ENCODE measurements at places on chromosomes 3 and 15.

DNA sequence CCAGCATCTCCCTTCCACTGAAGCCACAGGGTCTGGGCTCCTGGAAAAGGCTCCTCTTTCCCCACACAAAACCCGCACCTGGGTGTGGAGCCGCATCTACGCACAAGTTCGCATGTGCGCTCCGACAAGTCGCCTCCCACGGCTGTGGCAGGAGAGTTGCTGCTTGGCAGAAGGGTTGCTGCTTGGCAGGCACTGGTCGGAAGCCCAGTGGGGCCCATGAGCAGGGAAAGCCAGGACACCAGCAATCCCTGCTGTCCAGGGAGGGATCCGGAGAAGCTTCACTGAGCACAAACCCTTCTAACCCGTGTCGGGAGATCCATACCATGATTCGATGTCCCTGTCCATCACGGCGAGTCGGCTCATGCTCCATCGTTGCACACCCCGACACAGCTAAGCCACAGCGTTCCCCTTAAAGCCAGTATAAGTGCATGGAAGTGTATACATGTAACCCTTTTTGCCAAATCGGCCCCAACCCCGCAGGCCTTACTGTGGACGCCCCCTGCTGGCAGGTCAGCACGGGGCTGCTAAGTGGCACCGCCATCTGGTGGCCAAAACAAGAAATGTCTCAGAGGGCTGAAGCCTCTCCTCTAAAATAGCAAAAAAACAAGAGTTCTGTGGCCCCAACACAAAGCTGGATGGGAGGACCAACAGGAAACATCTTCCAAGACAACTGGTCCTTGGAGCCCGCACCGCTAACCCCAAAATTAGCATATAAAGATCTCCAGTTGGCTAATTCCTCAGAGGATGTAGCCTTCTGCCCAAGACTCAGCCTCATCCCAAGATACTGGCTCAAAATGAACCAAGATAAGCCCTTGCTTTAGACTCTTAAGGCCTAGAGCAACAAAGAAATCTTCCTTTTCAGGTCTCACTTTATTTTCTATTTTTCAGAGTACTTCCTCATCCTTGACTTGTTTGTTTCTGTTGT is 8.3 kb downstream of the ANKRD63 start:
- DNase-seq, result peak; percentile 76

- DNase-seq, result no peak
Observed at GRCh38 chr3:32882189-32882588, 64.4 kb downstream of the TRIM71 start.

- DNase-seq, result no peak
Observed at GRCh38 chr3:19074257-19074900, 73.9 kb upstream of the KCNH8 start.

DNA sequence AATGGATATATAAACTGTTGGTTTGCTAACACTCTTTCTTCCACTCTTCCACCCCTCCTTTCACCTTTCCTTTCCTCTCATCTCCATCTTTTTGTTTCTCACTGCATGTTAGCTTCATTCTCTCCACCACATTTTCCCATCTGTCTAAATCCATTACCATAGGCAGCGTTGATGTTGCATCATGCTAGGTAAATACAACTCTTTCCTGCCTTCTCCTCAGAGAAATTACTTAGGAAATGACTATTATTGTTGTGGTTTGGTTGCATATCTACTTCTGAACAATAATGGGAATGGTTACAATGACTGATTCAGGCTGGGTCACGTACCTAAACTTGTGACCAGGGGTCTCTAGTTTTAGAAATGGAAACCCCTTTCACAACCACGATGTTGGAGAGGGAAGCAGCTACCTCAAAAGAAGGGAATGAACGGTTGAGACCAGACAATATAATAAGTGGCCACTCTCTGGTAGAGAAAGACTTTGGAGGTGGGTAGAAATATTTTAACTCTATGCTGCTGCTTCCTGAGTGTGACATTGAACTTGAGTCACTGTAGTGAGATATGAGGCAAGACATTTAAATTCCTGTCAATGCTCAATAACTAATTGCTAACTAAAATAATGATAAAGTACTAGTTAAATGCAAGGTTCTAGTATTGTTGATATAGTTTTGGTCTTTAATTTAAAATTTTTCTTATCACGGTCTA is 314.1 kb upstream of the TGFBR2 start:
- no peak for DNase-seq

- no peak for DNase-seq
Observed at GRCh38 chr15:28894631-28895030, 8.9 kb downstream of the APBA2 start.

DNA sequence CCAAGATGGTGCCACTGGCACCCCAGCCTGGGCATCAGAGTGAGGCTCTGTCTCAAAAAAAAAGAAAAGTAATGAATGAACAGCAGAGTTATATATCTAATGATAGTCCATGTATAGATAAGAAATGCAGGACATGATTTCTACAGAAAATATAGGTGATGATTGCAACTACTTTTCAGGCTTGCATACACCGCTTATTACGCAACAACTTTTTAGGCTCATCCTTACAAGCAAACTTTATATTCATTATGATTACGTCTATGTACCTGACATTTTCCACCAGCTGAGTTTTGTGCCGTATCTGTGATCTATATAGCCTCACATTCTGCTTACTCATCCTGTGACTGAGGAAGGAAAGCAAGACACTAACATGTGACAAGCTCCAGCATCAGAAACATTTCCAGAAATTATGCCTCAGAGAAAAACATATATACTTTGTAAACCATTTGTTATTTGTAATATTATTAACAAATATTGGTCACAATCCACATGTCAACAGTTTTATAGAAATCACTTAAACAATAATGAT is 906.3 kb downstream of the ZPLD1 start:
- DNase-seq, result no peak

- DNase-seq, result no peak
Observed at GRCh38 chr3:2523281-2523836, 424.7 kb downstream of the CNTN4 start.

- DNase-seq, result no peak
Observed at GRCh38 chr3:157375342-157375986, 61.2 kb upstream of the PTX3 start.

- DNase-seq, result no peak
Observed at GRCh38 chr15:45101749-45102148, 12.2 kb downstream of the DUOX2 start.

DNA sequence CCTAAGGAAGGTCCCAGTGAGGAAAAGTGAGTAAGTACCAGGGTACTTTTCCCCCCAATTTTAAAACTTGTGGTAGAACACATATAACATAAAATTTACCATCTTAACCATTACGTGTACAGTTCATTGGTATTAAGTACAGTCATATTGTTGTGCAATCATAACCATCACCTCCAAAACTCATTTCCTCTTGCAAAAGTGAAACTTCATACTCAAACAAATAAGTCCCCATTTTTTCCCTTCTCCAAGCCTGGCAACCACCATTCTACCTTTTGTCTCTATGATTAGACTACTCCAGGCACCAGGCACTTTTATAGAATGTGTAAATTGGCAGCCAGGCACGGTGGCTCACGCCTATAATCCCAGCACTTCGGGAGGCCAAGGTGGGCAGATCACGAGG is 12.2 kb downstream of the PRC1 start:
- DNase-seq, result no peak

GRCh38 chr3:94431876-94432570 is 369.2 kb downstream of the NSUN3 start:
- no peak for DNase-seq

GRCh38 chr15:38868326-38869114 is 303.9 kb upstream of the RASGRP1 start:
- DNase-seq, result no peak

DNA sequence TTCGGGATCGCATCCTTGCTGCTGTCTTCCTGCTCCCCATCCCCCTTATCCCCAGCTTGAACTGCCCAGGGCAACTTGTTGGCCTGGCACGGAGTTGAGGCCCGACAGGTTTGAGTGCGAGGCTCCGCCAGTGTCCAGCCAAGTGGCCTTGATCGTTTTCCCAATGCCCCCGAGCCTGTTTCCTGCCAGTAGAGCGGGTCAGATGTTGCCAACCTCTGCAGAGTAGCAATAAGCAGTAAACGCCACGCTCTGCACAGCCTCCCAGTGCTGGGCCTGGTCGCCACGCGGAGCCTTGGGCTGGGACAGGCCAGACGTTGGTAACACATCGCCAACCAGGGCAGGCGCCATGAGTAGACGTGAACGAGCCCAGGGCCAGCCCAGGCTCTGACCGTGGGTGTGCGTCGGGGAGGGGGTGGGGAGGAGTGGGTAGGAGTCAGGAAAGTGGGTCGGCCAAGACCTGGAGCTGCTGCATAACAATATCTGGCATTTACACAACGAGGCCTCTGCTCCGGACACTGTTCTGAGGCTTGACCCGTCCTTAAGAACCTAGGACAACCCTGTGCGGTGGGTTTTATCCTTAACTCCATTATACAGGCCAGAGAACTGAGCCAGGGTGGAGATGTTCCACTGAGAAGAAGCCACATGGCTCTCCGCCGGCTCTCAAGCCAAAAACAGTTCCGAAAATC is 444 bp upstream of the ABHD14A start:
- no peak for DNase-seq

- no peak for DNase-seq
Observed at GRCh38 chr3:169619793-169620192, 43.7 kb downstream of the MECOM start.

- DNase-seq, result no peak
Observed at GRCh38 chr3:15220056-15220455, 14.0 kb downstream of the CAPN7 start.

GRCh38 chr15:87672309-87673288 is 583.9 kb downstream of the NTRK3 start:
- DNase-seq, result no peak

DNA sequence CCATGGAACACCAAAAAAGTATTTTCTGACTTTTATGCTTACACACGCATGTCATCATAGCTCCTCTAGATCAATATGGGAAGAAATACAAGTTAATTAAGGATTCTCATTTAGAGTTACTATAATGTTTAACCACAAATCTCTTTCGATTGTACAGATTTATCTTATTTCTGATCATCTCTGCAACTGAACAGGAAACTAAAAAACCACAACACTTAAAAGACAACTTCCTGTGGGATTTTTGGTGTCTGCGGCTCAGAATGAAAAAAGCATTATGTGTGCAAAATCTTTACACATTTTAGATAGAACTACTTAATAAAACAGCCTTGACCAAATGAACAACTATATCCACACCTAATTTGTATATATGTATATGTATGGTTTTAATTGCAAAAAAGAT is 3.0 kb upstream of the TJP1 start:
- DNase-seq, result peak; percentile 9

GRCh38 chr3:180467177-180467576 is 134.8 kb upstream of the TTC14 start:
- no peak for DNase-seq

GRCh38 chr3:87088993-87089841 is 98.3 kb upstream of the VGLL3 start:
- no peak for DNase-seq

GRCh38 chr3:10140996-10141546 is 507 bp upstream of the VHL start:
- no peak for DNase-seq

GRCh38 chr15:56245871-56246814 is 2.5 kb upstream of the RFX7 start:
- DNase-seq, result peak; percentile 94

DNA sequence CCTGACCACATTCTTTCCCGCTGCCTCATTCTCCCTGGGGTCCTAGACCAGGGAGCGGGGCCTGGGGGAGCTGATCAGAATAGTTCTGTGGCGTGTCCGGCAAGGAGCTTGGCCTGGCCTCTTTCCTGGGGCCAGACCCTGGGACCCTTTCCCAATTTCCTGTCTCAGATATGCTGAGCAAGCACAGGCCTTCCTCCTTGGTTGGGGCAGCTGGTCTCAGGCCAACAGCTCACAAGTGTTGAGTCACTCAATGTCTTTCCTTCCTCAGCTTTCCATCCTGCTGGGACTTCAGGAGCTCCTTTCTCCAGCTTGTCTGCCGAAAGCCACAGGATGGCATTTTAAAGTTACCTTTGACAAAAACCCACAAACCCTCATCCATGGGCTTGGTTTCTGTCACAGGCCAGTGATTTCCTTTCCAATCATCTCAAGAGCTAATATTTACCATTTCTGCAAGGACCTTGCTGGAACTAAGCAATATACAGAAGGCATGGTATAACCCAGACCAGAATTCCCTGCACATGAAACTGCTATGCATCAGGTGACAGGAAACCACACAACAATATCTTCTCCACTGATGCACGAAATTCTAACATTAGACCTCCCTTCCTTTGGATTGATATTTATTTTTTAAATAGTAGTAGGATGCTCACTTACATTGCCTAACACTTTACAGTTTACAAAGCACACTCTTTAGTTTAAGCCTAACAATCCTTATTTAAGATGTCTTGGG is 19.5 kb upstream of the TIMP4 start:
- DNase-seq, result no peak

- DNase-seq, result no peak
Observed at GRCh38 chr15:40190591-40190990, 29.7 kb downstream of the BUB1B start.

- DNase-seq, result no peak
Observed at GRCh38 chr3:122271246-122271898, 53.7 kb upstream of the CSTA start.

DNA sequence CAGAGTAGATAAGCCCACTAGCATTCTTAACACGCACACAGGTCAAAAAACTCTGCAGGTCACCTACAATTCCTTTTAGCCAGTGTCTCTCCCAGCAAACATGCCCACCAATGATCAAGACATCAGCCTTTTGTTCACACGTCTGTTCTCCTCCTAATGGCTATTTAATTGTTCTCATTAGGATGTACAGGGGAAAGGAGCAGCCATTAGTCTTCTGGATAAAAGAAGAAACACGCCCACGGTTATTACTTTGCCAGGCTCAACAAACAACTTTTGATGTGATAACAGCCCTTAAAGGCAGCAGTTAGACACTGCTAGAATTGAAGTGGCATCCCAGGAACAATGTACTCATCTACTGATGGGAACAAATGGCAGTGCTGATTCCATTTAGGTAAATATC is 108.8 kb downstream of the NTRK3 start:
- DNase-seq, result no peak

DNA sequence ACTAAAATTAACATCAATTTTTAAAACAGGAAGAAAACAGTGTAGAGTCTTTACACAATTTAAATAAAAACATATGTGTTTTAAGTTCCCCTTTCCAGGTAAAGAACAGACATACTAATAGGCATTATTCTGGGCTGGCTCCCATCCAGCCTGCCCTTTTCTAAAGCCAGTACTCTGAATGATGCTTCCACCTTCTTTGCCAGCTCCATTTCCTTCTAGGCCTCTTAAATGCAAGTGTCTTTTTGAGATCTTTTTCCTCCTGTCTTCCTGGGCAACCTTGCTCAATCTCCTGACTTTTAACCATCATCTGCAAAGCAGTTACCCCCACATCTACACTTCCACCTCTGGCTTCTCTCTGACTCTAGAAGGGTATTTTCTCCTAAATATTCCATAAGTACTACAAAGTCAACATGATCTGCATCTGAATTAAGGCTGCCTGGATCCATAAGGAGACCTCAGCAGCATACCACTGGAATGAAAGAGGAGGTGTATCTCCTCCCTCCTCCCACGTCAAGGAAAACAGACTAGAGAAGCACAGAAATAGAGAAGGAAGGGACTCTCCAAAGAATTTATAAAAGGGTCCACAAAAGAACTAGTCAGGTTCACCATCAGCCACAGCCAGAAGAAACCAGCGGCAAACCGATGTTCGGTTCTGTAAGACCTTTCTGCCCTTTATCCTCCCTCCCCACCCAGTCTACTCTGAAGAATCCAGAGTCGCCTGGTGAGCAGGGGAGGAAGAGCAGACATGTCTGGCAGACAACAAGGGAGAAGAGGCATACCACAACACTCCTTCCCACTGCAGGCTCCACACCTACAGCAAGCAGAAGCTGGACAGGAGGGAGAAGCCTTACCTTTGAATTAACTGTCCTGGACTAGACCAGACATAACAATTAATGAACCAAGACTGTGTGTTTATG is 47.1 kb downstream of the GOLIM4 start:
- peak; percentile 21 for DNase-seq

Measured in KG1 (cell line).